ENCODE measurements at places on chromosomes 1 and 21.

GRCh38 chr1:24578846-24579245 is 23.0 kb downstream of the NCMAP start:
- no peak for DNase-seq

GRCh38 chr1:77388661-77389060 is 106.8 kb downstream of the AK5 start:
- DNase-seq: no peak

DNA sequence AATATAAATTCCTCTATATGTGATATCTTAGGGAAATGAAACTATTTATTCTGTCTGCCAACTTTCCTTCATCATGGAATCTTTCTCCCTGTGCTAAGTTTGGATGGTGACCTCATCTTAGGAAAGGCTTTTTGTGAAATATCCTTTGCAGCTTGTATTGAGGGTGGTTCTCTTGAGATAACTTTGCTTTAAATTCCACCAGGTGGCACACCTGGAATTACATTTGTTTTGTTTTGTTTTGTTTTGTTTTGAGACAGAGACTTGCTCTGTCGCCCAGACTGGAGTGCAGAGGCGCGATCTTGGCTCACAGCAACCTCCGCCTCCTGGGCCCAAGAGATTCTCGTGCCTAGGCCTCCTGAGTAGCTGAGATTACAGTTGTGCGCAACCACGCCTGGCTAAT is 7.6 kb upstream of the CD1A start:
- no peak for DNase-seq

DNA sequence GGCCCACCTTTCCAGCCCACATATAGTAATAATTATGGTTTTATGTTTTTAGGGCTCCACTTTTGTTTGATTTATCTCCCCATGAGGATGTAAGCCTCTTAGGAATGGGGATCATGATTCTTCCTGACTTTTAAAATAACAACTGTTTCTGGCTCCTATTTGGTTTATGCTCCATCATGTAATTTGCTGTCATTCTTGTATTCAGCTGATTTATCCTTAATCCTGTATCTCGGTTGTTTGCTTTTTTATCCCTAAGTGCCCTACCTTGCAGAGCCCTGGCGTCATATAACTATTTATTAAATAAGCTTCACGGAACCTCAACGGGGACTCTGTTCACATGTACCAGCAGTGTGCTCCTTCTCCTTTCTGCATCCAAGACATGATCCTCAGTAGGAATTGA is 70.7 kb downstream of the RYR2 start:
- DNase-seq: no peak

GRCh38 chr1:221016751-221017150 is 137.5 kb downstream of the HLX start:
- DNase-seq: no peak

GRCh38 chr1:46554597-46555381 is 3.3 kb upstream of the KNCN start:
- DNase-seq: no peak

GRCh38 chr1:41382480-41383090 is 21.4 kb downstream of the FOXO6 start:
- DNase-seq: no peak

GRCh38 chr21:35390013-35390776 is 341.1 kb upstream of the RUNX1 start:
- DNase-seq: no peak

DNA sequence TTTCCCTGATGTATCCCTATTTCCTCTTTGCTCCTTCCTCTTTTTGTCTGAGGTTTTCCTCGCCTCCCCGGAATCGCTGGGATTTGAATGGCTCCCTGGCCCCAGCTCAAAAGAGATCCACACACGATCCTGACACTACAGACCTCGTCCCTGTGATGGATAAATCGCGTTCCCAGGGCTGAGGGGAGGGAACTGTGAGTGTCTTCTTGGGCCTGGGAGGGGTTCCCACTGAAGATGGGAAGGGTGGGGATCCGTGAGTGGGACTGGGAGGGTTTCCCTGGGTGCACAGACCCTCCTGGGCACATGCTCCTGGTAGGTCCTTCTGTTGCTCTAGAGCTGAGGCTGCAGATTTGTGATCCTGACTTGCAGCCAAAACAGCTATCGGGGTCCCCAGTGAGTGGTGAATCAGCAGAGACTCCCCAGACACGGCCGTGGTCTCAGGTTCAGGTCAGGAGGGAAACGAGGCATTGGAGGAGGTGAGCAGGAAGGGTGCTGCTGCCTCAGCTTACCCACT is 591.0 kb downstream of the PTPRU start:
- DNase-seq: no peak

DNA sequence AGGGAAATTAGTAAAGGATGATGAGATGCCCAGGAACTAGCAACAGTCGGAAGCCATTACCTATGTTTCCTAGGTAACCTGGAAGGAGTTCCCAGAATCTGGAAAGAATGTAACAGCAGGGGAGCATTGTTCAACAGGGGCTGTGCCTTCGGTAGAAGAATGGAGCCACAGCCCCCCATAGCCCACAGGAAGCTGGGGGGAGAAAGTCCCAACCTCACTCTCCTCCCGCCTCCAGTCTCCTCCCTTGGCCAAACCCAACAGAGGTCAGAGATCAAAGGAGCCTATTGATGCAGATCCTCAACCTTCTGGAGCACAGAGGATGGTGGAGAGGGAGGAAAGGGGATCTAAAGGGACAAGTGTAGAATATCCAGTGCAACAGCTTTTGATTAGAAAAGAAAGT is 131.5 kb upstream of the SLC44A3 start:
- no peak for DNase-seq

DNA sequence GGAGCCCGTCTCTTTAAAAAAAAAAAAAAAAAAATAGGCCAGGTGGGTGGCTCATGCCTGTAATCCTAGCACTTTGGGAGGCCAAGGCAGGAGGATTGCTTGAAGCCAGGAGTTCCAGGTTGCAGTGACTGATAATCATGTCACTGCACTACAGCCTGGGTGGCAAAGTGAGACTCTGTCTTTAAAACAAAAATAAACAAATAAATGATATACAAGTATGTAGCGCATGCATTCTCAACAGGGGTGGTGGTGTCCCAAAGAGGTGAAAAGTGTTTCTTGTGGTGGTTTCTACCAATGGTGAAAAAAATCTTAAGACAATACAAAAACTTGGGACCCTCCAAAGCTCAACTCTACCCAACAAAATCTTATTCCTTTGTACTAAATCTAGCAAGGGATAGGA is 17.9 kb downstream of the CNN3 start:
- no peak for DNase-seq

GRCh38 chr1:4084896-4085295 is 184.8 kb upstream of the C1orf174 start:
- no peak for DNase-seq

GRCh38 chr1:151944126-151944856 is 35.0 kb upstream of the THEM4 start:
- DNase-seq: no peak

- peak; percentile 85 for DNase-seq
These were observed 14.6 kb upstream of the TGFBR3 start for GRCh38 chr1:91900562-91900961.

DNA sequence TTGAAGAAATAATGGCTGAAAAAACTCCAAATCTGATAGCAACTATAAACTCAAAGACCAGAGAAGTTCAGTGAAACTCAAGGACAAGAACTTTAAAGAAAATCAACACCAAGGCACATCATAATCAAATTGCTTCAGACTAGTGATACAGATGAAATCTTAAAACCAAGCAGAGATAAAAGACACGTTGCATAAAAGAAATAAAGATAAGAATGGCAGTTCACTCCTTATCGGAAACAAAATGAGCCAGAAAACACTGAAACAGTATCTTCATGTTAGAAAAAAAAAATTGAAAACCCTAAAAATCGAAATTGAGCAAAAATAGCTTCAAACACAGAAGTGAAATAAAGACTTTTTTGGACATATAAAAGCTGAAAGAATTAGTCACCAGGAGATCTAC is 4.6 kb upstream of the RAB4A start:
- DNase-seq: no peak

- no peak for DNase-seq
These were observed 65.0 kb upstream of the FAM20B start for GRCh38 chr1:178960482-178961240.

DNA sequence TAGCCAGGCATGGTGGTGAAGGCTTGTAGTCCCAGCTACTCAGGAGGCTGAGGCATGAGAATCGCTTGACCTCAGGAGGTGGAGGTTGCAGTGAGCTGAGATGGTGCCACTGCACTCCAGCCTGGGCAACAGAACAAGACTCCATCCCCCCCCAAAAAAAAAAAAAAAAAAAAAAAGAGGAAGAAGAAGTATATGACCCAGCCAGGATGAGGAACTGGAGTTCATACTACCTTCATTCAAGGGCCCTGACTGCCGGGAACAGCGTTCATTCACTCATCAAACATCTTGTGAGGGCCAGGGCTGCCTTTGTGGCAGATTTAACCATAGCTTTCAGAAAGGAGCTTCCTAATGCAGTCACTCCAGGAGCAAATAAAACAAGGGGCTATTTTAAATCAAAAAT is 127.6 kb downstream of the MRPS6 start:
- DNase-seq: no peak

DNA sequence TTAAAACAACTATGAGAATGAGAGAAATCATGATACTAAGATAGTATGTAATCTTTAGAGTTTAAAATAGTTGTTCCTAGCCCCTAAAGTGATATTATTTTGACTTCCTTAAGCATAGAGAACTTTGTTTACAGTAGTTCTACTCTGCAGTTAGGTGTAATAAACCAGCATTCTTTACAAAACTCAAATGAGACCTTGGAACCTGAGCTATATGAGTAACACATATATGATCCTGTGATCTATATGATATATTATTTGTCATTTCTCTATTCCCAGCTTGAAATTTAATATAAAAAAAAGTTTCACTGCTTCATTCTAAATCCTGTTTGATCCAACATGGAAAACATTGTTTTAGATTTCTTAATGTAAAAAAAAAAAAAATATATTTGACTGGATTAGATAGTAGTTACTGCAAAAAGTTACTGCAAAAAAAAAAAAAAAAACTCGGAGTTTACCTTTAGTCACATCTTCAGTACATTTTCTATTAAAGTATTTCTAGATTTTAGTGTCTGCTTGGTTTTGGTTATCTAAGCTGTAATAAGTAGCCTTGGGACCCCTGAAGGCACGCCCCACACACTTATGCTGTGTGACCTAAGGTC is 463.8 kb downstream of the USP25 start:
- no peak for DNase-seq

- no peak for DNase-seq
These were observed 42.1 kb downstream of the WASF2 start for GRCh38 chr1:27447883-27448282.

GRCh38 chr1:76269155-76269554 is 194.6 kb downstream of the ST6GALNAC3 start:
- DNase-seq: peak; percentile 42

DNA sequence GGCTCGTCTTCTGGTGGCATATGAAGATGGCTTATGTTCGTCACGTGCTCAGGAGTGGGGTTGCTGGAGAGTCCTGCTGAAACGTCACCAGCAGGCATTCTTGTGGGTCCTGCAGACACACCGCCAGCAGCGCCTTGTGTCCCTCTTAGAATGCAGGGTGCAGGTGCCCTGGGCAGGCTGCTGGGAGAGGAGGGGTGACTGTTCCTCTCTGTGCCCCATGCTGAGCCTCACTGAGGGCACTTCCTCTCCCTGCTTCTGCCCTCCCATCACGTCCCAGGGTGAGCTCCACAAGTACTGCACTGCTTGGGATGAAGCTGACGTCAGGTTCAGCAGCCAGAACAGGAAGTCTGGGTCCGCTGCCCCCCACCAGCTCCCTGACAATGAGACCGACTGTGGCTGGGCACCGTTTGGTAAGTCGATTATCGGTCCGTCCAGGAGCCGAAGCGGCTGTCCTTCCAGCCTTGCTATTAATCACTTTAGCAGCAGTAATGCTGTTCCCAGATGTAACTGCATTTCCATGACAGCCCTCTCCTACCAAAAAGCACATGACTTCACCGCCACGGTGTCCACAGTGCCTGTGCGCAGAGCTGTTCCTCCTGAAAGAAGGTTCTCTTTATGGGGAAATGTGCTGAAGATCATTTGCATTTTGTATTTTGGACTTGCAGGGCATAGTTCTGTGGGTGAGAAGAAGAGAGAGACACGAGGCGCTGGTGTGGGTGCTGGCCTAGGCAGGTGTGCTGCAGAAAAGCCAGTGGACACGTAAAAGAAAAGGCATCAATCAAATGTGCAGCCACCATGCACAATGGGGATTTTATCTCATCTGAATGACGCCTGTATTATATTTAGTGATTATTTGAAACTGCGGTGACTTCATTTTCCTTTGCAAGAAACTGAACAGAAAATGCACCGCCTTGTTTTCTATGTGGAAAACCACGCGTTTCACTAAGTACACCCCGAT is 21.0 kb downstream of the SLC37A1 start:
- DNase-seq: no peak

DNA sequence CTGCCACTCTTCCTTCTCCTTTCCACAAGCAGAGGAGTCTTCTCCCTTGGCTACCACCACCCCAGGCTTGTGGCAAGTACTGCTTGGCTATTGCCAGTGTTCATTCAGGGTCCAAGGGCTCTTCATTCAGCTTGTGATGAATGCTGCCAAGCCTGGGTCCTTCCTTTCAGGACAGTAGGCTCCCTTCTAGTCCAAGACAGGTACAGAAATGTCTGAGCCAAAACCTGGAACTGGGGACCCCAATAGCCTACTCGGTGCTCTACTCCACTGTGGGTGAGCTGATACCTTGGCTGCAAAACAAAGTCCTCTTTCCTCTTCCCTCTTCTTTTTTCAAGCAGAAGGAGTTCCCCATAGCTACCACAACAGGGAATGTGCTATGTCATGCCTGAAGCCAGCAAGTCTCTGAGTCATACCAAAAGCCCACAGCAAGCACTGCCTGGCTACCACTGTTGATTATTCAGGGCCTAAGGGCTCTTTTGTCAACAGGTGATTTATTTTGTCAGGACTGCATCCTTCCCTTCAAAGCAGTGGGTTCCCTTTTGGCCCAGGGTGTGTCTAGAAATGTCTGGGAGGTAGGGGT is 268.9 kb downstream of the HHAT start:
- peak; percentile 85 for DNase-seq

- DNase-seq: peak; percentile 72
These were observed 11.3 kb downstream of the NBPF3 start for GRCh38 chr1:21451212-21451611.

DNA sequence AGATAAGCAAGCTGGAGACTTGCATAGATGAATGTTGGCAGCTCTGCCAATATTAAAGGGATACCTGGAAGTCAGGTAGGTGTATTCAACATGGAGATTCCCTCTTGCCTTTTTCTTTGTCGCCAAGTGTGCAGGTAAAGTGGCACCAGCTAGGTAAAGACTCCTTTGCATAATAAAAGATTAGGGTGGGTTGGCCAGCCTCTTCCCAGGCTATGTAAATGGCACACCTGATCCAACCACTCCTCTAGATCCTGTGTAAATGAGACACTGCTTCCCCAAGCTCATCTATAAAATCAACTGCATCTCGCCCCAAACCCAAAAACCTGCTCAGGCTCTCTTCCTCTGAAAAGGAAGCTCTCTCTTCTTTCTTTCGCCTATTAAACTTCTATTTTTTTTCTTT is 100.8 kb upstream of the DSCAM start:
- no peak for DNase-seq

DNA sequence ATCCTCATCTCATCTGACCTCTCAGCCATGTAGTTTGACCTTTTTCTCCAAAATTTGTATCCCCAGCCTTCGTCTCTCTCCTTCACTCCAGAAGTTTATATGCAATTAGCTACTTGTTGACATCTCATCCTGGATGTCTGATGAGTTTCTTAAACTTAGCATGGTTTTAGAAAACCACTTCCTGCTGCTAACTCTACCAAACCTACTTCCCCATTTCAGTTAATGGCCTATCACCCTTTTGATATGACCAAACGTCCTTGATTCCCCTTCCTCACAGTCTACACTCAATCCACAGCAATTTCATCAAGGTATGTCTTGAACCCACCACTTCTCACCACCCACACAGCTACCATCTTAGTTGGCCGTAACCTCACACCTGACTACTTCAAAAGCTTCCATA is 121.9 kb downstream of the LRRC40 start:
- no peak for DNase-seq

Measured in AG04450 (cell line).